Fibroblast of mammary gland (primary cell): ENCODE measurements at places on chromosomes 2 and 18.

DNA sequence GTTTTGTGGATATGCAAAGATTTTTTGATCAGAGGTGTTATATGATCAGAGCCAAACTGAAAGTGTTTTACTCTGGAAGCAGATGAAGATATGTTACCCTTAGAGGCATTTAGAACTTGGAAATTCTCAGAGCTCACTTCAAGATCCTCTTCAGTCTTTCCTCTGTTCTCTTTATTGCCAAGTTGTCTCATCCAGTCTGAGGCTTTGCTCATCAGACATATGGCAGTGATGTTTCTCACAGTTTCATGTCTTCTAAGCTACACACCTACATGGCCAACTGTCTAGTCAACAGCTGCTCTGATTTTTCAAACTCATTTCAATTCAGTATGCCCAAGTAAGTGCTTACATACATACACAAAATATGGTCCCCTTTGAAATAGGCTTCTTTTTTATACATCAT, 1504.3 kb upstream of the PIK3C3 start:
- DNase-seq, result no peak

- DNase-seq, result no peak
These were observed 34.6 kb upstream of the RNF125 start for GRCh38 chr18:31983976-31984375.

GRCh38 chr18:23232331-23232730, 97.0 kb downstream of the CABLES1 start:
- DNase-seq, result no peak

GRCh38 chr2:86443631-86444350, 2.6 kb downstream of the KDM3A start:
- DNase-seq, result no peak

DNA sequence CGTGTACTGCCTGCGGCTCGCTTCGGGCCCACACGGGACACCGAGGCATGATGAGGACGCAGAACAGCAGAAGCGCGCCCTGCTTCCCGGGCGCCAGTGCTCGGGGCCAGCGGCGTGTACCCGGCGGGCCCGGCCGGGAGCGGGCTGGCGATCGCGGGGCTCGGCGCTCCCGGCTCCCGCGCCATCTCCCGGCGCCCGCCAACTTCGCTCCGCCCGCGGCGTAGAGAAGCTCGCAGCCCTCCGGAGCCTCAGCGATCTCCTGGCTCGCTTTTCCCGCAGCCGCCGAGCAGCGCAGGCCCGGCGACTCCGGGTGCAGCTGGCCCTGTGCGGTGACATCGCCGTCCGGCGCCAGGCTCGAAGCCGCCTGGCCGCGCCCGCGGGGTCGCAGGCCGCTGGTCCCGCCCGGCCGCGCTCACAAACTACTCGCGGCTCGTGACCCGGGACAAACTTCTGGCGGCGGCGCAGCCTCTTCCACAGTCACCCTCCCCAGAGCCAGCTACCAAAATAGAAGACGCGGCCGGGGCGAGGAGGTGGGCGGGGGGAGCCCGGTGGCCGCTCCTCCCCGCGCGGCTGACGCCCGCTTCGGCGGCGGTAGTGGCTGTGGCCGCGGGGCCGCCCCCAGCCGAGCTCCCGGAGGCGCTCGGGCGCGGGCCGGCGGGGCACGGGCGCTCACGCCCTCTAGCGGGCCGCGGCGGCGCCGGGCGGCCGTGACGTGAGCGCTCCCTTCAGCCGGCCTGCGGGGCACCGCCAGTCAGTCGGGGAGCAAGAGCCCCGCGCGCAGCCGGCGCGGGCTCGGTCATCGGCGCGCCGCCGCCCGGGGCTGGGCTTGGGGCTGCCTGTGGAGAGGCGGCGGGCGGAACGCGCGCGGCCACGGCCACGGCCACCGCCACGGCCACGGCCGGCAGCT, at the start of gene PTPRM:
PTPRM (plus strand) TSS at position 750 of the 907 bp plus-strand sequence. CDS start 503 bp downstream, outside the sequence.
- peak; percentile 71 for DNase-seq

DNA sequence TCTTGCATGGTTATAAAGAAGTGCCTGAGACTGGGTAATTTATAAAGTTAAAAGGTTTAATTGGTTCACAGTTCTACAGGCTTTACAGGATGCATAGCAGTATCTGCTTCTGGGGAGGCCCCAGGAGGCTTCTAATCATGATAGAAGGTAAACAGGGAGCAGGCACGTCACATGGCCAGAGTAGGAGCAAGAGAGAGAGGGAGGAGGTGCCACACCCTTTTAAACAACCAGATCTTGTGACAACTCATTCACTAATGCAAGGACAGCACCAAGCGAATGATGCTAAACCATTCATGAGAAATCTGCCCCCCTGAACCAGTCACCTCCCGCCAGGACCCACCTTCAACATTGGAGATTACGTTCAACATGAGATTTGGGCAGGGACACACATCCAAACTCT, 141.1 kb downstream of the EN1 start:
- no peak for DNase-seq

DNA sequence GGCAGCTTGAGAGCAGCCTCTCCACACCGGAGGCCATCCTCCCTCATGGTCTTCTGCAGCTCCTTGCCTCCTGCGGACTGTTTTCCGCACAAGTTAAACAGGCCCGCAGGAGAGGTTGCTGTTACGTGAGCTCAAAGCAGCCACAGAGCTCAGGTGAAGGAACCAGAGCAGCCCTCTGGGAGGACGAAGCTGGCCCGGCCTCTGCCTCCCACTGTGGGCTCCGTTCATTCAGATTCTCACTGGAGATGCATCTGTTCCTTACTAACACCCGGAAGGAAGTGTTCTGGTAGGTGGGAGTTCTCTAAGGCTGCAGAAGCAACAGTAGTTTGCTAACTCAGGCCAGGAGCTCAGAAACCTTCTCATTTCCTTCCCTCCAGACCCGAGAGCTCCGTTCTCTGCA, 10.9 kb downstream of the DIPK1C start:
- DNase-seq, result no peak

DNA sequence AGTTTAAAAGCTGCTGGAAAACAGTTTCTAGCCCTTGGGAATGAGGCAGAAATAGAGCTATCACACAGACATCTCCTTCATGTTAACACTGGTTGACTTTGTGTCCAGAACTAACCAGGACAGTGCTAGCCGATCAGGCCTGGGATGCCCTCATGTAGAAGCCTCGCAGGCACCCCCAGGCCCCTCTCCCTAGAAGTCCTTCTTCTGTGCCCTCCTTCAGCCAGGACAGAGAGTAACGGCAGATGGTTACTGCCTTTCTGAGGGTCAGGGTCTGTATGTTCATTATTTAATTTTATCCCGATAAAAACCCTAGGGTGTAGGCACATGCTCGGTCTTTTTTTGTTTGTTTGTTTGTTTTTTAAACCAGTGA, 10.7 kb upstream of the RPL31 start:
- no peak for DNase-seq

DNA sequence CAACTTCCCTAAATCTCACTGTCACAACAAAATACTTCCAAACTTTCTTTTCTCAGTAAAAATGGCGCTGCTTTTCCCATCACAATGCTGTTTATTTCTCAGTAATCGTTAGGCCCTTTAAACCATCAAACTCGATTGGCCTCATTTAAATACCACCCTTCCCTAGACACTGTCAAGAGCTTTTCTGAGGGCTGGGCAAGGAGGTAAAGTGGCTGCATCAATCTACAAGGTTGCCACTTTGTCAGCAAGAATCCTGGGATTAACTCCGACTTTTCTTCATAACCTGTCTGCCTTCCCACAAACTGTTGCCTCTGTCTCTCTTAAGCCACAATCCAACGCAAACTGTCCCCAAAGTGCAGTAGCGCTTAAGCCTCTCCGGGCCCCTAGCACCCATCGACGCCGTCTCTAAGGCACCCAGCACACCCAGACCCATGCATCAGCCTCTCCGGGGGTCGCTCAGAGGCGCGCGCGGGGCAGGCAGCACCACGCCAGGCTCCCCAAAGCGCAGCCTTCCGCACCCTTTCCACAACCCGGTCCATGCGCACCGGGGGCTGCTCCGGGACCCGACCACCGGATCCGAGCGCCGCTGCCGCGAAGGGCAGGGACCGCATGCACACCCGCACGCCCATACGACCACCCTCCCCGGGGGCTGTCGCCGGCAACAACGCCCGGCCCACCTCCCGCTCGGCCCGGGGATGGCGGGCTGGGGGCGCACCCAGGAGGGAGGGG, 683 bp downstream of the MBOAT2 start:
- no peak for DNase-seq

- DNase-seq, result no peak
These were observed 218.5 kb upstream of the SOX11 start for GRCh38 chr2:5473635-5474034.

- DNase-seq, result no peak
These were observed 3.5 kb downstream of the DCDC2C start for GRCh38 chr2:3706892-3707291.

- DNase-seq, result no peak
These were observed 136.5 kb upstream of the CDH20 start for GRCh38 chr18:61196750-61197149.

DNA sequence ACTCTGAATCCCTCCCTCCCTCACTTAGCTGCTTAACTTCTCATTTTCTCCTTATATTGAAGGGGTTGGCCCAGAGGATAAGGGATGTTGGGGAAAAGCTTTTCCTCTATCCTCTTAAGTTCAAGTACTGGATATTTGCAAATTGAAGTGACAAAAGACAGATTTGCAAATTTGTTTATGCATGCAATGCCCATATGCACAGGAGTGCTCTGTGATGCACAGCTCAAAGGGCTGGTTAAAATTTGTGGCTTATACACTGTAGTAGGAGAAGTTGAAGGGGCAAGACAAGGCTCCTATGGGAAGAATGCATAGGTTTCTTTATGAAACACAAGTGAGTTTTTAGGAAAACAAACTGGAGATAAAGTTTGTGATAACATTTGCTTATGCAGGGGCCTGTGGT, 8.4 kb upstream of the MSH6 start:
- no peak for DNase-seq

GRCh38 chr2:236888794-236889780, 196.6 kb upstream of the COPS8 start:
- no peak for DNase-seq

DNA sequence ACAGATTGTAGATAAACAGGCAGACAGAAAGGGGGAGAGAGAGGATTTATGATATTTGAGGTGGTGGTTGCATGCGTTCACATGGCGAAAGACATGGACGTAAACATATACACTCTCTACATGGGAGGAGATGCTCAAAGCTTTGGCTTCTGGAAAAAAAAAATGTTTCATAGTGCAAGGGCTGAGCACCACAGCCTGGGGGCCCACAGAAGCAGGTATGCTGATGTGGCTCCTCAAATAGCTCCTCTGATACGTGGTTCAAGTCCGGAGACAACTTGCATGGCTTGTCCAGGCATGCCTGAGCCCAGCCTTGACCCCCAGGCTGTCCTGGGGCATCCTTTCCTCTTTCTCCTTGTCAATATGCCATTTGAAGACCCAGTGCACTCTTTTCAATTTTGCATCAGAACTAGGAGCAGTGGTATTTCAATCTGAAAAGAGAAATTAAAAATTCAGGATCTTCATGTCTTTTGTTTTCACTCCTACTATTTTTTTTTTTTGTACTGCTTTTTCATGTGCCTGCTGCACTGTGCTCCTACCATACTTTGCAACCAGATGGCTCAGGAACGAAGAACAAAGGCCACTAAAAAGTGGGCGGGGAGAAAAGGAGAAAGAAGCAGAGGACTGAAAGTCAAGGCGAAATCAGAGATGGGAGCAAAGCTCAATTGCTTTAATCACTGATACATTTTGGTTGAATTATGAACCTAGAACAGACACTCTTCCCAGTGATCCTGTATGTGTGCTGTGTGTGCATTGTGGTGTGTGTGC, 495.7 kb upstream of the TCF4 start:
- DNase-seq, result no peak

GRCh38 chr18:14097761-14098160, 34.5 kb downstream of the ZNF519 start:
- DNase-seq, result peak; percentile 13

GRCh38 chr2:68556381-68556780, 87.0 kb upstream of the PROKR1 start:
- DNase-seq, result peak; percentile 6

- peak; percentile 7 for DNase-seq
These were observed 90.6 kb upstream of the CCDC141 start for GRCh38 chr2:179140571-179140970.

DNA sequence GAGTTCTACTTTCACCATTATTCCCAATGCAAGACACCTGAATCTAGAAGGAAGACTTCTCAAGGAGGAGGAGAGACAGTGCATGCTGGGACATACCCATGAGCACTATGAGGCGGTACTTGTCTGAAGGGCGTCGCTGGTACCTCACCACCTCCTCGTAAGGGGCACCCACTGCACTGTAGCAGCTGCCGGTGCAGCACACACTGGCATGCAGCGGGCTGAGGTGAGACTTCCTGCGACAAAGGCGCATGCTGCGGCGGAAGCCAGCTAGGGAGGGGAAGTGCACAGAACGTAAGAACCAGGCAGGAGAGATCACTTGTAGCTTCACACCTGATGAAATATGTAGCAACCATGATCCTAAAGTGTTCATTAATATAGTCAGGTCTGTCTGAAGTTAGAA, 12.8 kb upstream of the TMEM237 start:
- no peak for DNase-seq

DNA sequence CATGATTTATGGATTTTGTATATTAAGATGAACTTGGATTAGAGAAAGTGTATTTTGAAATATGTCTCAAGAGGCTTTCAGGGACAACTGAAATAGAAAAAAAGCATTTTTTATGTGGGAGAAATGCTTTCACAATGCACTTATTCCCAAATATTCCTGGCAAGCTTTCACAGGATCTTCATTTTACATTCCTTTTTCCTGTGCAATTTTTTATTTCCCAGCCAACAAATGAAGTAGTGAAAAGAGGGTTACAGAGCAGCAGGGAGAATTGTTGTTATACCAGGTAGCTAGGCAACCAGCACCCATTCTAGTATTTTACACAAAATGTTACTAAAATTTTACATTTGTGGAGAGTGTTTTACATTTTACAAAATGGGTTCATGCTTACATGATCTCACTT, 167.0 kb upstream of the RPRM start:
- DNase-seq, result no peak

DNA sequence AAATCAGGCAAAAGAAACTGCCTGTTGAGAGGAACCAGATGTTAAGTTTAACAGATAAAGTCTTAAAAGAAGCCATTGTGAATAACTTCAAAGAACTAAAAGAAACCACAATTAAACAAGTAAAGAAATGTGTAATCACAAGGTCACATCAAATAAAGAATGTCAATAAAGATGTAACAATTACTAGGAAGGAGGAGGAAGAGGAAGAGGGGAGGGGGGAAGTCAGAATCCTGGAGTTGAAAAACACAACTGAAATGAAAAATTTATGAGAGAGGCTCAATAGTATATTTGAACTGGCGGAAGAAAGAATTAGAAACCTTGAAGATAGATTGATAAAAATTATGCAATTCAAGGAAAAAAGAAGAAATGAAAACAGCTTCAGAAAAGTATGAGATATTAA, 88.4 kb upstream of the CRIM1 start:
- DNase-seq, result no peak

- no peak for DNase-seq
These were observed 28.0 kb upstream of the ZNF236 start for GRCh38 chr18:76794326-76794725.

- no peak for DNase-seq
These were observed 245.9 kb downstream of the METTL4 start for GRCh38 chr18:2325308-2325849.

- peak; percentile 19 for DNase-seq
These were observed 560.0 kb upstream of the CDH2 start for GRCh38 chr18:28736951-28737350.

GRCh38 chr18:79570266-79571201, 109.1 kb upstream of the CTDP1 start:
- peak; percentile 28 for DNase-seq
